ENCODE measurements at places on chromosomes 4 and X.

DNA sequence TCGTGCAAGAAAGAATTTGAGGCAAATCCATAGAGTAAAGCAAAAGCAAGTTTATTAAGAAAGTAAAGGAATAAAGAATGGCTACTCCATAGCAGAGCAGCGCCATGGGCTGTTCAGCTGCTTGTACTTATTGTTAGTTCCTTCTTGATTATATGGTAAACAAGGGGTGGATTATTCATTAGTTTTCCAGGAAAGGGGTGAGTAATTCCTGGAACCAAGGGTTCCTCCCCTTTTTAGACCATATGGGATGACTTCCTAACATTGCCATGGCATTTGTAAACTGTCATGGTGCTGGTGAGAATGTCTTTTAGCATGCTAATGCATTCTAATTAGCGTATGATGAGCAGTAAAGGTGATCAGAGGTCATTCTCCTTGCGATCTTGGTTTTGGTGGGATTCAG is 23.5 kb upstream of the CEP135 start:
- DNase-seq, result no peak

GRCh38 chr4:4714331-4714730 is 145.1 kb upstream of the MSX1 start:
- DNase-seq, result no peak

DNA sequence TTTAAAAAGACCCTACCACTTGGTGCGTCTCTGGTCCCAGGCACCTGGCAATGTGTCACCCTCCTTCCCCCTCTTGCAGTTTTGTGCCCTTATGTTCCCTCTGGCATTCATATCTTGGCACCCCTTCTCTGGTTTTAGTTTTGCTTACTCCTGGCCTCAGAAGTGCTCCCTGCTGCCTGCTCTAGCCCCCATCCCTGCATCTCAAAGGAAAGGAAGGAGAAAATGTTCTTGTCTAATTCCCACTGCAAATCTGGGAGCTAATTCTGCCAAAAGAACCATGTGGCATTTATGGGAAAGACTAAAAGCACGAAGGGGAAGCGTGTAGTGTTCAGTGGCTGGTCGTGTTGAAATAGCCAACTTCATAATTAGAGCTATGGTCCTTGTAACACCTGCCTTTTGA is 340.1 kb upstream of the RPS6KA3 start:
- DNase-seq, result no peak

GRCh38 chr4:157271166-157271869 is 50.8 kb downstream of the GRIA2 start:
- DNase-seq, result no peak

- DNase-seq, result no peak
These were observed 9.0 kb downstream of the TSC22D3 start for GRCh38 chrX:107766470-107767150.
